Central memory CD4-positive, alpha-beta T cell (primary cell): ENCODE measurements at places on chromosomes 16 and 17.

DNA sequence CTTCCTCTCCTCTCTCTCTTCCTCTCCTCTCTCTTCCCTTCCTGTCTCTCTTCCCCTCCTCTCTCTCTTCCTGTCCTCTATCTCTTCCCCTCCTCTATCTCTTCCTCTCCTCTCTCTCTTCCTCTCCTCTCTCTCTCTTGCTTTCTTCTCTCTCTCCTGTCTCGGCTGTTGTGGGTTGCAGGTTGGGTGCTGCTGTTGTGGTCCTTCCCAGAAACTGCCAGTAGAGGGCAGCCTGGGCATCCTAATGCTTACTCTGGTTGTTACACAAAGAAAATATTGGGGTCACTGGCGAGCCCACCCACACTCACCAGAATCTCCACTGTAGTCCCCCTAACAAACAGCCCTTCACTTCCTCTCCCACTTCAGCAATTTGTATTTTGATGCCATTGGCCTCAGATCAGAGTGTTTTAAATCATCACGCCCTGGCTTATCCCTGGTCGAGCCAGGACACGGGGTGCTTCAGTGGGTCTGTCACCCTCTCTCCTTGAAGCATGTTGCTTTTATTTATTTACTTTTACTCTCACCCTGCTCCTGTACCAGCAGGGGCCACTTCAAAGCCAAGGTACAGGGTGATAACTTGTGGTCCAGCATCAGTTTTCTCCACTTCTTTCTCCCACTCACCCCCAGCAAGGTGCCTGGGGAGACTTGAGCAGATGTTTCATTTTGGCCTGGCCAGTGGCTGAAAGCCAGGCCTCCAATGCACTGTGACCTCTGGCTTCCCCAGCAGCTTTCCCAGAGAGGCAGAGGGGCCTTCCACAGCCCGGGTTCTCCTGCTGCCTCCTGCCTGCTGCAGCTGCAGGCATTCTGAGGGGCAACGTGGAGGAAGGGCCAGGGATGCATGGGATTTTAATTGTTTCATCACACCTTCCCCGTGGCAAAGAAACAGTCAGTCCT is 4.7 kb upstream of the MMP15 start:
- peak; percentile 55 for DNase-seq

- no peak for DNase-seq
Measured at GRCh38 chr17:72466606-72467005, 345.8 kb downstream of the SOX9 start.

GRCh38 chr17:35447499-35447898 is 1.1 kb downstream of the SLFN13 start:
- no peak for DNase-seq

DNA sequence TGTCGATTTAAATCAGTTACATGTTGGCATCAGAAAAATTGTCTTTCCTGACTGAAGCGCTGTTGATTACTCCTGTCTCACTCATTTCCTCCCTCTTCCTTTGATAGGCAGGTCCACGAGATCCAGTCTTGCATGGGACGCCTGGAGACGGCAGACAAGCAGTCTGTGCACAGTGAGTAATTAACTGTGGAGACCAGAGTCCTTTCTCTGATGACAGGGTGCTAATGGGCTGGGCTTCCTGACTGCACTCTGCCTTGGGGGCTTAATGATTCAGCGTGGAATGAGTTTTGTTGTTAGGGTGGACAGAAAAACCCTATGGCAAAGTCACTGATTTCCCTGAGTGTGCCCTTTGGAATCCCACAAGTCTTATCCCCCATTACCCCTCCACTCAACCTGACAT is 6.5 kb downstream of the GOSR2 start:
- DNase-seq: no peak

- DNase-seq: peak; percentile 83
Measured at GRCh38 chr16:75097941-75098901, 18.4 kb downstream of the LDHD start.

DNA sequence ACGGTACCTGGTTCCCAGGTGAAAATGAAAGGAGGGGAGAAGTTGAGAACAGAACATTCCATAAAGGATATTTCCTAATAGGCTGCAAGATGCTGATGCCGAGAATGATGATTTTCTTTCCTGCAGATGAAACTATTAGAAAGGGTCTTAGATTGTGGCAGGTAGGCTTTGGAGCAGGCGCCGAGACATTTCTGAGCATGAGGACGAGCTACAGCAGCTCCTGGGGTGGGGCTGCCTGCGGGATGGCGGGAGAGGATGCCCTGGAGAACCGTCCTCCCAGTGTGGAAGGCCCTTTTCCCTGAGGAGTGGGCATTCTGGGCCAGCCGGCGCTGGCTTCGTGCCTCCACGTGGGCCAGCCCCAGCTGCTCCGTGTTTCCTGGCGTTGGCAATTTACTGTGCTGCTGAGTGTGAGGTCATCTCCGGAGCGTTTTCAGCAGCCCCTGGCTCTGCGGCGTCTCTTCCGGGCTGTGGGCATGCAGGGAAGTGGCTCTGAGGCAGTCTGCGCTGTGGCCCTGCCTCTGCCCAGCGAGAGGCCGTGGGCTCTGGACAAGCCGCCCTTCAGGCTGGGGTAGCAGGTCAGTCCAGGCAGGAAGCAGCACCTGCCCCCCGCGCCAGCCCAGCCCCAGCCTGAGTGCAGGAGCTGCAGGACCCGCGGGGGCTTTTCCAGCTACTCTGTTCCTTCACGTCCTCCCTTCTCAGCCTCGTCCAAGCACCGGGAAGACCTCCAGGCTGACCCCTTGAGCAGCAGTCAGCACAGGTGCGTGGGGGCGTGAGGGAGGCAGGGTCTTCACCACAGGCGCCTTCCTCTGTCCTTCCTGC is 12.2 kb downstream of the ENGASE start:
- no peak for DNase-seq

- no peak for DNase-seq
Measured at GRCh38 chr17:12376276-12376675, 289.4 kb upstream of the MYOCD start.

GRCh38 chr17:29042679-29043538 is at the start of gene PIPOX:
Gene PIPOX (plus strand): TSS chr17:29043141. CDS start chr17:29043226, 85 bp downstream.
- DNase-seq: no peak

- DNase-seq: no peak
Measured at GRCh38 chr17:13996276-13996675, 73.0 kb upstream of the COX10 start.

DNA sequence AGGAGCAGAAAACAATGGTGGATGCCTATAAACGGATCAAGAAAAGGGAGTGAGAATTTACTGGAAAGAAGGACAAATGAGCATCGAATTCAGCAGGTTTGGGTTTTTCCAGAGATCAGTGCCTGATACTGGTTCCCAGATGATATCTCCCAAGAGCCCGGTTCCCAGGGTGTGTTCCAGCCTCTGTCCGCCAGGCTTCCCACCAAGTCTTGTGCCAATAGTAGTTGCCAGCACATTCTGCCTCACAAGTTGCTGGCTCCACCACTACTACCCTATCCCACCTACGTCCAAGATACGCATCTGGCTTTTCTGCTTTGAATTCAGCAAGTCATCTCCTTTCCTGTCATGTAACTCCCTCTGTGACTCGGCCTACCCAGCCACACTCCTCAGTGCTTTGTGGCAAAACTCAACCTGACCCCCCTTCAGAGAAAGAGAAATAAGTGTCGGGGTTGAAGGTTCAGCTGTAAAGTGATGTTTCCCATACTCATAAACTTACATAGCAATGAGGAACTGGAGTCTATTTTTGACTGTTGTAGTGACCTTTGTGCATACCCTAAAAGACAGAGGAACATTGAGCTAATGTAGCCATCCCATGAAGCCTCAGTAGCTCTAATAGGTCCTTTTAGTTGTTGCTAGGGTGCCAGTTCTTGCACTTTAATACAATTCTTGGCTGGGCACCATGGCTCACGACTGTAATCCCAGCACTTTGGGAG is 277.0 kb downstream of the IRX3 start:
- DNase-seq: no peak

DNA sequence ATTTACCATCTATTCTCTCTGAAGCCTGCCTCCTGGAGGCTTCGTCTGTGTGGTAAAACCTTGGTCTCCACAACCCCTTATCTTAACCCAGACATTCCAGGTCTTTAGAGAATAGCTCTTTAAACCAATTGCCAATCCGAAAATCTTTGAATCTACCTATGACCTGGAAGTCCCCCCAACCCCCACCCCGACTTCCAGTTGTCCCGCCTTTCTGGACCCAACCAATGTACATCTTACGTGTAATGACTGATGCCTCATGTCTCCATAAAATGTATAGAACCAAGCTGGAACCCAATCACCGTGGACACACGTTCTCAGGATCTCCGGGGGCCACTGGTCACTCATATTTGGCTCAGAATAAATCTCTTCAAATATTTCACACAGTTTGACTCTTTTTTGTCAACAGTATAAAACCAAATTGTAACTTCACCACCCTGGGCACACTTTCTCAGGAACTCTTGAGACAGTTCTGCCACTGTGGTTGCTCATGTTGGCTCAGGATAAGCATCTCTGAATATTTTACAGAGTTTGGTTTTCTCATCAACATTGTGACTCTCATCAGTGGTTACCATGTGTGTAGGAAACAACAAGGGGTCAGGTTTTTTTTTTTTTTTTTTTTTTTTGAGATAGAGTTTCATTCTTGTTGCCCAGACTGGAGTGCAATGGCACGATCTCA is 18.1 kb upstream of the DNAH17 start:
- DNase-seq: no peak

GRCh38 chr17:35749560-35750412 is 3.3 kb downstream of the GAS2L2 start:
- DNase-seq: no peak

GRCh38 chr17:30340801-30341356 is 7.0 kb upstream of the TMIGD1 start:
- no peak for DNase-seq

DNA sequence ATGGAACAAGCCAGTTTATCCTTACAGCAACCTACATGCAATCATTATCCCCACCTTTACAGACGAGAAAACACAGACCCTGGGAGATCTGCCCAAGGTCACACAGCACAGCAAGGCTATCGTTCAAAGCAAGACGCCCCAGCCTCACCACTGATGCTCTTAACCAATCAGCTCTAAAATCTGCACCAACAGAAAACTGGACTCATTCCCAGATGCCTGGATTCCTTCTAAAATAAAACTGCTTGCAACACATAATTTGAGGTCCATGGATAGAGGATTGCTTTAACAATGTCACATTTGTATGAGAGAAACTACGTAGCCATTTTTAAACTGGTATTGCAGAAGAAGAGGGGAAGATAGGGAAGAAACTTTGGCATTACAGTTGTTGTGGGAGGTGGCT is 6.8 kb downstream of the COTL1 start:
- DNase-seq: no peak

DNA sequence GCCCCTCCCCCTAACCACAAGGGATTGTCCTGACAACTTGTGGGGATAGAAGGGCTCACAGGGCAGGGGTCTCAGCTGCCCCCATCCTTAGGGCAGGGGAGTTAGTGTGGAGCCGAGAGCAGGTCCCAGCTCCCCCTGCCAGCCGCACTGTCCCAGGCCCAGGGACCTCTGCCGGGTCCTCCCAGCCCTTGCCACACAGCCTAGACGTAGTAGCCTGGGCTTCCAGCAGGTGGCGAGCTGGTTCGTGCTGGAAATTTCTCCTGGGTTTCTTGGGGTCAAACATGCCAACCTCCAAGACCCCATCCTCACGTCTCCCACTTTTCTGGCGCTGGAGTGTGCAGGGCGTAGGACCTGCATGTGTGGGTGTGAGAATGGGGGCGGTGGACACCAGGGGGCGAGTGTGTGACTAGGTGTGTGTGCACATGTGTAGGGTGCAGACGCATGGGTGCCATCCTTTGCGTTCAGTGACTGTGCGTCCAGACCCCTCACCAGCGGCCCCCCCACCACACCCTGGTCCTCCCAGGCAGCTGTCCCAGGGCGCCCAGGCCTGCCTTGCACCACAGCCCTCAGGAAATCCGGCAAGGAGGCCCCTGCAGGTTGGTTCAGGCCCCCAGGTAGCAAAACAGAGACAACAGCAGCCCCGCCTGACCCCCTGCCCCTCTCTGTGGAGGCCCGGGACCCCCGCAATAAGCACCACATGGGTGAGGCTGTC is 29.5 kb downstream of the SBK1 start:
- no peak for DNase-seq
